ENCODE measurements at places on chromosomes 7 and 10. TPM values are rescaled to one million over a fixed set of nuclear protein-coding genes. Genes with fewer than 3 reads are reported as not detected.
A peak's percentile ranks its signal among the peaks of the same experiment; 100 is the strongest.

DNA sequence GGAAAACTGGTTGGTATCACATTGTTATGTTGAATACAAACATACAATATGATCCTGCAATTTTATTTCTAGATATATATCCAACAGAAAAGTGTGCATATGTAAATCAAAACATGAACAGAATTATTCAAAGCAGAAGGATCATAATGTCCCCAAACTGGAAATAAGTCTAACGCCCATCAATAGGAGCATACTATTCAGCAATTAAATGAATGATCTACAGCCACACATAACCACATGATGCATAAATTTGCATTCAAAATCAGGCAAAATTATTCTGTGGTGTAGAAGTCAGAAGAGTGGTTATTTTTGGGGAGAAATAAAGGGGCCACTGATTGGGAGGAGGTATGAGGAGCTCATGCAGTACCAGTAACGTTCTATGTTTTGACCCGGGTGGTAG is 28.6 kb downstream of the NPY start:
- no peaks in the 10 kb centered on the region for H3K4me1 ChIP-seq
- DNase-seq = no peak
- no peaks in the 10 kb centered on the region for H3K36me3 ChIP-seq
- H3K27ac ChIP-seq = no peak overlapping the region
- H3K27me3 ChIP-seq = no peaks in the 10 kb centered on the region

DNA sequence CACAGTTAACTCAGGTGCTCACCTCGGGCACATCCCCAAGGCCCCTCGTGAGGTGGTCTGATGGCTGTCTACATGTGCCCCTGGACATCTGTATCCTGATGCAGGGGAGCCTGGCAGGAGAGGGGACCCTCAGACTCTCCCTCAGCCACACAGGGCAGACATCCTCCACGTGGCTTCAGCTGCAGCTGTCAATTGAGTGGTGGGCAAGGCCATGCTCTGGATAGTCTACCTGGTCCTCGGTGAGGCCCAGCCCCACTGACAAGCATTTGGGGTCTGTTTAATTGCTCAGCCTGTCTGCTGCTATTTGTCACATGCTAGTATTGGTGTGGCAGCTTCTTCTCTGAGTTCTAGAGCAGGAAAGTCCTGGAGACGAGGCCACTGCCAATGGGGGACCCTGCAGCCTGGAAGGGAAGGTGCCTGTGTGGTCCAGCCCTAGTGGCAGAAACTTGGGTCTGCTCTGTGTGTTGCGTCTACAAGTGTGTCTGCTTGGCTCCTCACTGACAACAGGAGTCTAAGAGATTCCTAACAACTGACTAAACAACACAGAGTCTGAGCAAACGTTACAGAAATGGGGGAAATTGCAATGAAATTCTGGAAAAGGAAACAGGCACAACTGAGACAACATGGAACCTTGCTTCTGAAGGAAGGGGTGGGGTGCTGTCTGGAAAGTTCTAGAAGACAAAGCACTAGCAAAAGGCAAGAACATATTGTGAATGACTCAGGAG is 59.3 kb upstream of the IGFBP3 start:
- DNase-seq = no peak
- no peak overlapping the region for H3K4me3 ChIP-seq
- H3K4me1 ChIP-seq = peaks cover 13% of the 10 kb centered on the region
- no peaks in the 10 kb centered on the region for H3K36me3 ChIP-seq
- no peak overlapping the region for H3K27ac ChIP-seq
- no peaks in the 10 kb centered on the region for H3K27me3 ChIP-seq

DNA sequence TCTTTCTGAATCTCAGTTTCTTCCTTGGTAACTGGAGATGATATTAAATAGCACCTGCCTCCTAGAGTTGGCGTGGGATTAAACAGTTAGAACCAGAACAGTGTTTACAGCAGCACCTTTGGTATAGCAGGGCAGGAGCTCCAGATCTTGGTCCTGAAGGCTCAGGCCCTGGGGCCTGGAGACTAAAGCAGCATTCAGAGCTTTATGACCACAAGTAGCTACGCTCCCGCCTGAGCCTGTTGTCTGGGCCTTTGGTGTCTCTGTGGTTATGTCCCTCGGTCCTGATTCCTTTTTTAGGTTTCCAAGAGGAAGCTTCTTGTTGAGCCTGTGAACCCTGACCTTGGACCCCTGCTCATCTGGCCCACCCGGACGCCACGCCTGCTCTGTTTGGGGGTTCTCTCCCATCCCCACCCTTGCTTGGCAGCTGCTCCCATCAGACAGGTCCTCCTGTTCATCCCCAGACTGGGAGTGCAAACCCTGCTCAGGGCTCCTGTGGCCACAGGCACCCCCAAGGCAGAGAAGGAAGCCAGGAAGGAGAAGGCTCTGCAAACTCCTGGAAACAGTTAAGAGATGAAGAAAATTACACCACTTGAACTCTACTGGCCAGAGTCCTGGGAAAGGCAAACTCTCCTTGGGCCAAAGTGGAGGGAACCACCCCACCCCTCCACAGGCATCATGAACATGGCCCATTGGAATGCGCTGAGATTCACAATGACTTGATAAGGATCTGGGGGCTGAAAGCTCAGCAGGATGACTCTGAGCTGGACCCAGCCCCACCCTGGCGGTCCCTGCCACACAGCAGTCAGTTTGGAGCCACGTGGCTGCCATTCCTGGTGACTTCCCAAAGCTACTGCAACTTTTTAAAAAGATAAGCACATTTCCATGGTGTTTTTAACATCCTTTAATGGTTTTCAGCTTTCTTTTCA is 50.1 kb upstream of the TMEM72 start:
- no peak for DNase-seq
- peaks cover 31% of the 10 kb centered on the region for H3K4me1 ChIP-seq
- no peak overlapping the region for H3K4me3 ChIP-seq
- H3K27me3 ChIP-seq = peaks cover 8% of the 10 kb centered on the region
- H3K27ac ChIP-seq = no peak overlapping the region

DNA sequence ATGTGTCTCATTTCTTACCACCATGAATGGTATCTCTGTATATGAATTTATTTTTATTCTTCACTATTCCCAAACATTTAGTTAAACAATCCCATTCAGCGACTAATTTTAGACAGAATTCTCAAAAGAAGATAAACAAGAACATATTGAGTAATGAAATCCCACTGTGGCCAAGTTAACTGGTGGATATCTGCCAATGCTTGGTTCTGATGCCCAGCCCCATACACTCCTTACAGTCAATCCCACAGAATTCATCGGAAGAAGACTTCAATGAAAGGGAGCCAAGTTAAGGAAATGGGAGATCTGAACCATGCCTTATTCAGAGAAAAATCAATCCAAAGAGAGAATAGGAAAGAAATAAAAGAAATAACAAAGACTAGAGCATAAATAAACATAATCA is 518.0 kb downstream of the XPNPEP1 start:
- no peaks in the 10 kb centered on the region for H3K27me3 ChIP-seq
- no peak overlapping the region for H3K4me3 ChIP-seq
- H3K27ac ChIP-seq = peak overlapping the region; percentile 54

GRCh38 chr7:50584793-50585408 is 19.7 kb upstream of the DDC start:
- no peaks in the 10 kb centered on the region for H3K27me3 ChIP-seq
- no peaks in the 10 kb centered on the region for H3K36me3 ChIP-seq
- no peak overlapping the region for H3K4me3 ChIP-seq
- no peaks in the 10 kb centered on the region for H3K4me1 ChIP-seq
- DNase-seq = no peak
- H3K27ac ChIP-seq = no peak overlapping the region

DNA sequence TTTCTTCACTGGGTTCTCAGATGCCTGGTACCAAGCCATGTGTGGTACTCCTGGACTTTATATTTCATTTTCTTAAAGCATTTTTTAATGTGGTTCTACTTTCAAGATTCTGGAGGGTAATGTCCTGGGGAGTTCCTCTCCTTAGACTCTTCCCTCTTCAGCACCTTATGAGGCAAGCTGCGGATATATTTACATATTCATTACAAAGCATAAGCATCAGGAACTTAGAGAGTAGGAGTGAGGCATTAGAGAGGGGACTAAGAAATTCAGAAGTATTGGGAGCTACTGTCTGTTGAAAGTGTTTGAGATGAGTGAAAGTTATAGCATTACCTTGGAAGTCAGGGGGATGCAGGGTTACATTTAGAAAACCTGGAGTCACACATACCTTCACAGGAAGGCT is 20.8 kb downstream of the AUTS2 start:
- no peak for DNase-seq
- no peaks in the 10 kb centered on the region for H3K4me1 ChIP-seq
- no peak overlapping the region for H3K4me3 ChIP-seq
- no peak overlapping the region for H3K27ac ChIP-seq
- H3K27me3 ChIP-seq = no peaks in the 10 kb centered on the region

DNA sequence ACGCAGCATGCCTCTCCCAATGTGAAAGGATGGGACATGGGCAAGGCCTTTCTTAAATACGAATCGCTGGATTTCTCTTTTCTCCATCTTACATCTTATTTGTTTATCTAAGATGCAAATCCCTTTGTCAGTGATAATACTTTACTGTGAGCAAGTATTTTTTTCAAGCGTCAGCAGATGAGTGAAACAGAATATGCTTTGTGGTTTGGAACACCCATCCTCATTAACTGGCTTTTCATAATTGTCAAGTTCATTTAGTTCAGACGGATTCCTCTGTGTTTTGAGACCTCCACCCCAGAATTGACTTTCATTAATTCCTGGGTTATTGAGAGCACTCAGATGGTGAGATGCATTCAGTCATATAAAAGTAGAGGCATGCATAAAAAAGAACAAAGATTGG is 149.8 kb downstream of the NSUN6 start:
- H3K27me3 ChIP-seq = no peaks in the 10 kb centered on the region
- no peak overlapping the region for H3K27ac ChIP-seq
- H3K4me3 ChIP-seq = no peak overlapping the region

DNA sequence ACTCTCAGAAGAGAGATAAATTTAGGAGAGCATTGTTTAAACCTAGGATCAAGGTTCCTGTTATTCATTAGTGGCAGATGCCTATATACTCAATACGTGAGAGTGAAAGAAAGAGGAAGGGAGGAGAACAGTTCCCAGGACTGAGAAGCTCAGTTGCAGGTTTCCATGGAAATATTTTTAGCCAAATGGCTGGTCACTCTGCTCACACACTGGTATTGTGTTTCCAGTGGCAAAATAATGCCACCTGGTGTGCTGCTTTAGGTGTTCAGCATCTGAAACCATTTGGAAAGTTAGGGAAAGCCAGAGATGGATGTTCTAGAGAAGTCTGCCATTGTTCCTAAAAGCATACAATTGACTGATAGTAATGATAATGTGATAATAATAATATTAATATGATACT is 827.7 kb downstream of the SORCS3 start:
- H3K27me3 ChIP-seq = no peaks in the 10 kb centered on the region
- no peaks in the 10 kb centered on the region for H3K4me1 ChIP-seq
- H3K27ac ChIP-seq = no peak overlapping the region
- DNase-seq = no peak
- no peaks in the 10 kb centered on the region for H3K36me3 ChIP-seq
- H3K4me3 ChIP-seq = no peak overlapping the region

GRCh38 chr7:149003560-149004305 is 24.6 kb downstream of the PDIA4 start:
- H3K27ac ChIP-seq = no peak overlapping the region
- peaks cover 59% of the 10 kb centered on the region for H3K36me3 ChIP-seq
- no peak overlapping the region for H3K4me3 ChIP-seq
- no peak for DNase-seq
- no peaks in the 10 kb centered on the region for H3K4me1 ChIP-seq

DNA sequence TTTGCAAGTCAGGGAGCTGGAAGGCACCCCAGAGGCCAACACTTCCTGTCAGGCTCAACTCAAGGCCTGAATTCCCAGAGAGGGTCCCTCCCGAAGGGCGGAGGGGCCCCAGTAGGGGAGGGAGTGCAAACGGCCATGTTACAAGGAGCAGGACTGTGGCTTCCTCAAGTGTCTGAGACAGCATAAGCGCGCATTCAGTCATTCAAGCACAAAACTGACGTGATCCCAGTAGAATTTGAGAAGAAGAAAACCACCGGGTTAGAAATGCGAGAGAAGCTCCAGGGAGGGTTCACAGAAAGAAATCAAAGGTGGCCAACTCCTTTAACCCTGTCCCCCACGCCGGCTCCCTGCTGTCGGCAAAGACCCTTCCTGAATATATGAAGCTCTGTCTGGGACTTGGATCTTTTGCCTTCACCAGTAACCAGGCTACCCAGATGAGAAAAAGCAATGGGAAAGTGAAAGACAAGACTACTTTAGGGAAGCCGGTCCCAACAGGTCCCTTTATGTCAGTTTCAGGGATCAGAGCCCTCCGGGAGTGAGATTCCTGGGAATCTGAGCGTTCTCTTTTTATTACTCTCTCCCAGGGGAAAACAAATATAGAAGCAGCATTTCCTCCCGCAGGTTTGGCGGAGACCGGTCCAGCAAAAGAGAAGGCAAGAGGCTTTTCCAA is 1.3 kb downstream of the AFAP1L2 start:
- H3K27me3 ChIP-seq = peaks cover 5% of the 10 kb centered on the region
- peaks cover 50% of the 10 kb centered on the region for H3K4me1 ChIP-seq
- peak overlapping the region; percentile 36 for H3K27ac ChIP-seq
- no peaks in the 10 kb centered on the region for H3K36me3 ChIP-seq
- DNase-seq = no peak

DNA sequence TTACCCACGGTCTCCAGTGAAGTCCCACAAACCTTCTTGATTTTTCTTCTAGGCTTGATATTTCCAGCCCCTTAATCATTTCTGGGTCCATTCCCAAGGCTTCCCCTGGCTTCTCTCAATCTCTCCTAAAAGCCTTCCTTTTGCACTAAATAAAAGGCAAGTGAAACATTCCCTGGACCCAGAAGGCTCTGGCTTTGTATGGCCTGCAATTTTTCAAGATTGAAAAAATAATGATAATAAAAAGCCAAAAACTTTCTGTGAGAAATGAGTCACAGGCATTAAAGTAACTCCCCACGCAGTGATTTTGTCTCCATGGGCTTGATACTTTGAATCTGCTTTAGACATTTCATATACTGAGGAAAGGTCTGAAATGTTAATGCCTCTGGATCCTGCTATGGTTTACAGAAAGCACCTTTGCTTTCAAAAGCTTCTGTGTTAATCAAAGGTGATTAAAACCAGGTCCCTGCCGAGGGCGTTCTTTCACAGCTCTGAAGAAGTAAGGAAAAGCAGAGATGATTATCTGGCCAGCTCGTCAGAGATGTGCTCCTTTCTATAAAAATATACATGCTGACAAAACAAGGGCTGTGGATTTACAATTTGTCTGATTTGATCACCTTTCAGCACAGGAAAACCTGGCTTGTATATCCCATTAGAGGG is 118.9 kb upstream of the TMEM72 start:
- H3K27me3 ChIP-seq = peaks cover 3% of the 10 kb centered on the region
- no peaks in the 10 kb centered on the region for H3K36me3 ChIP-seq

GRCh38 chr7:105512415-105512814 is 9.7 kb downstream of the PUS7 start:
- H3K4me3 ChIP-seq = no peak overlapping the region
- H3K27ac ChIP-seq = no peak overlapping the region
- no peaks in the 10 kb centered on the region for H3K4me1 ChIP-seq
- DNase-seq = no peak
- H3K27me3 ChIP-seq = no peaks in the 10 kb centered on the region
- peaks cover 10% of the 10 kb centered on the region for H3K36me3 ChIP-seq

- H3K4me3 ChIP-seq = no peak overlapping the region
- DNase-seq = no peak
- no peaks in the 10 kb centered on the region for H3K4me1 ChIP-seq
- peaks cover 3% of the 10 kb centered on the region for H3K27me3 ChIP-seq
- no peaks in the 10 kb centered on the region for H3K36me3 ChIP-seq
Measured at GRCh38 chr10:28800144-28800543, 122.8 kb downstream of the BAMBI start.

AVPI1 gene
- 178 TPM for total RNA-seq

ASB10 gene
- not detected for total RNA-seq

SFRP5 gene
- total RNA-seq = 0.91 TPM

Measured in suprapubic skin (tissue), 4 donors.